ENCODE measurements at places on chromosomes 11 and 22.

DNA sequence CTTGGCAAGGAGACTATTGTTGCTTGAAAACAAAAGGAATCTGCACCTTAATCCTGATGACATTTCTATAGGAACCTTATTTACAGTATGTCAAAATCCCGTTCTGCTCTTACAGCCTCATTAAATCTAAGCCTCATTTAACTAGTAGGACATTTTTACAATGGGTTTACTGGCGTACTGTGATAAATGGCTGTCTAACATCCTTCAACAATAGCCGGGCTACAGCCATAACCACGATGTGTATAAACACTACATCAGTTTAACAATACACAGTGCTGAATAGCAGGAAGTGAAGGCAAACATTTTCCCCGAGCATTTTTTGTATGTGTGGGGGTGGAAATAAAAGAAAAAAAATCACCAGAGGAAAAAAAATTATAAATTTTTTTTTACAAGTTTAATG lies 131.2 kb downstream of the ARL14EP start:
- no peak for DNase-seq

DNA sequence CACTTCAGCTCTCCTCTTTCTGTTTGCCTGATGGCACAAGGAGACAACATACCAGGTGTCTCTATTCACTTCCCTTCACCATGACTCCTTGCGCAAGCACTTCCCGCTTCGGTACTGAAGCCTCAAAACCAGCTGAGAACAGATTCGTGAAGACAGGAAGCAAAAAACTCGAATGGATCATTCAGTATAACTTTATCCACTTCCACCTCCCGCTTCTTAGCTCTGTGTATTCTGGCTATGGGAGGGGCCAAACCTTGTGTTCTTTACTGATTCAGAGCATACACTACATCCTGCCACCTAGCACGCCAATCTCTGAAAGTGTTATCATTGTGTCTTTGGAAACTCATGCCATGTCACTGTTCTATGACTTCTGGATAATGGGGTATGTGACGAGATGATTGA lies 62.2 kb upstream of the ADA2 start:
- no peak for DNase-seq

DNA sequence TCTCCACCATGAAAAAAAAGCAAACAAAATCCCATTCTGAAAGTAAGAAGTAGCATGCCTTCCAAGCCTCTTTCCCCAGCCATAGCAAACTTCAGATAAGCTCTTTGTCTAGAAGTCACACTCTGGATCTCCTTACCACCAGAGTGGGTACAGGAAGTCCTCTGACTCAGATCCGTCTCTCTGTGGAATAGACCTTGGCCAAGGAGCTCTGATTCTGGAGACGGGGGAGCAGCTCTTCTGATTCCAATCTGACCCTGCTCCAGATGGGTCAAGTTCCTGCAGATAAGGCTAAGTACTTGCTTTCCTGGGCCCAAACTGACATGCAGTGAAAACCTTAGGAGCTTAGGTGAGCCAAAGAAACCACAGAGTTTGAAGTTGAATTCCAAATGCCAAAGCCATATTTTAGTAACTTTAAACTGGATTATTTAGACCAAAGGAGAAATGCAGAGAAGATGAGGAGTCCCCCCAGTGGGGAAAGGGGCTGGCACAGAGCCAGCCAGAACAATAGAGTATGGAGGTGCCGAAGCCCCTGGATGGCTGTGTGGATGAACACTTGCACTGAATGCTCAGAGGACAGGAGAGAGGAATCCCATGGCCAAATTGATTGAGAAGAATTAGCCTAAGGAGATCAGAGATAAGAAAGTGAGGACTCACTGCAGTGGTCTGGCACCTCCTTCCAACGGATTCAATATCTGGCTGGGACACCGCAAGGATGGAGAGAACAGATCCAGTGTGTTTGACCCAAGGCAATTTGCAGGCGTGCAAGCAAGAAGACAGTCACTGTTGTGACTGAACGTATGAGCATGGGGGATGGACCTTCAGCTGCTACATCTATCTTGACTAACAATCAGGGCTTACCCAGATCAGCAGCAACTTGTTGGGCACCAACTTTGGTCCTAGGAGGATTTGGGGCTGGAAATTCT lies 54.9 kb downstream of the ENDOD1 start:
- DNase-seq: no peak

- no peak for DNase-seq
Observed at GRCh38 chr11:85750646-85751045, 60.3 kb downstream of the SYTL2 start.

DNA sequence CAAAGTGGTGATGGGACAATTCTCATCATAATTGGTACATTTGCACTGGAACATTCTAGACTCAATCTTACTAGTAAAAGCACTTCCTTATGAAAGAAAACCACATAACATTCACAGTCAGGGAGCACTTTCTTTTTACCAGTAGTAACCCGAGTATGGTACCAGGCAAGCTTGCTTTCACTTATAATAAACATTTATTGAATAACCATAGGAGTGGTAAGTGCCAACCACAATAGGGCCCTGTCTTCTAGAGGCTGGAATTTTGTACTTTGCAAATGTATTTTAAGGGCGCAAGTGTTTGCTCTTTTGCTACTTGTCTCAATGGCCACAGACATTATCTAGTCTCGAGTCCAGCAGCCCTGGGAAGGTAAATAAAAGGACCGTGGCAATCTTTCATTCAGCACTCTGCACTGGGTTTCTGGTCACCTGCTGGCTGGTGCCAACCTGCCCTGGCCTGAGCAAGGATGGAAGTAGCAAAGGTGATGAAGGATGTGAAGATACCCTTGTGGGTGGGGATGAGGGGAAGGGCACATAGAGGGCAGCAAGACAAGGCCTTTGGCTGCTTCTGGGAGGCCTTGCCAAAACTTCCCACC lies 24.2 kb downstream of the C22orf31 start:
- no peak for DNase-seq

DNA sequence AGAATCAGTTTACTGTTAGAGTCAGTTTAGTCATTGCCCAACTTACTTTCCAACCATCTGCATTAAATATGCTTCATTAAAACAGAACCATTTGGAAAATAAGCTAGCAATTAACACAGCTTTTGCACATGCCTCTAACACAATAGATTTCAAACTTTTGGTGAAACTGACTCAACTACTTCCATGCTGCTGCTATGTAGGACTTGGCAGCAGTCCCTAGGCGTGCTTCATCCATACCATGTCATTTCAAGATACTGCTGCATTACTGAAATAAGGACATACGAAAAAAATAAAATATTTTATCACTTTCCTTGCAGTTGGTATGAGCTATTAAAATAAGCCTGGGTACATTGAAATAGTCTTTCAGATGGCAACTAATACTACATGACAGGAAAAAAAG lies 65.5 kb upstream of the SOX6 start:
- DNase-seq: no peak

DNA sequence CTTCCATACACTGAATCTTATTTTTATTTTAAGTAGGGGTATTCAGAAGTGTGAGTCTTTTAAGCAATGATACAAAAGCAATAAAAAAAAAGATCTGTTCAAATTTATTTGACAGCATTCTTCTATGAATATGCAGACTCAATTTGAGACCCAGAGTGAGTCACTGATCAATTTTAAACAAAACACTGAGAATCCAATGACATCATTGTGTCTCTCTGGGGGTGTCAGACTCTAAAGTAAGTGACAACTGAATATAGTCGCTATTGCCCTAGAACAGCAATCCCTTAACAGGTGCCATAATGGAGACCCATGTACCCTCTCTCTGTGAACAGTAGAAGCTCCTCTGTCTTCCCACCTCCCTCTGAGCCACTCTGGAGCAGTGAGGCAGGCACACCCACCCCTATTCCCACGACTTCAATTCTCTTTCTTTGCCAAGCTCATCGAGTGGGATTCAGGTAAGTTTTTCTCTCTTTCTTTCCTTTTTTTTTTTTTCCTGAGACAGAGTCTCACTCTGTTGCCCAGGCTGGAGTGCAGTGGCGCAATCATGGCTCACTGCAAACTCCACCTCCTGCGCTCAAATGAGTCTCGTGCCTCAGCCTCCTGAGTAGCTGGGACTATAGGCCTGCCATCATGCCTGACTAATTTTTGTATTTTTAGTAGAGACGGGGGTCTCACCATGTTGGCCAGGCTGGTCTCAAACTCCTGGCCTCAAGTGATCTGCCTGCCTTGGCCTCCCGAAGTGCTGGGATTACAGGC lies 5.1 kb upstream of the RPS3 start:
- no peak for DNase-seq
